ENCODE measurements at places on chromosomes 3 and 15.

DNA sequence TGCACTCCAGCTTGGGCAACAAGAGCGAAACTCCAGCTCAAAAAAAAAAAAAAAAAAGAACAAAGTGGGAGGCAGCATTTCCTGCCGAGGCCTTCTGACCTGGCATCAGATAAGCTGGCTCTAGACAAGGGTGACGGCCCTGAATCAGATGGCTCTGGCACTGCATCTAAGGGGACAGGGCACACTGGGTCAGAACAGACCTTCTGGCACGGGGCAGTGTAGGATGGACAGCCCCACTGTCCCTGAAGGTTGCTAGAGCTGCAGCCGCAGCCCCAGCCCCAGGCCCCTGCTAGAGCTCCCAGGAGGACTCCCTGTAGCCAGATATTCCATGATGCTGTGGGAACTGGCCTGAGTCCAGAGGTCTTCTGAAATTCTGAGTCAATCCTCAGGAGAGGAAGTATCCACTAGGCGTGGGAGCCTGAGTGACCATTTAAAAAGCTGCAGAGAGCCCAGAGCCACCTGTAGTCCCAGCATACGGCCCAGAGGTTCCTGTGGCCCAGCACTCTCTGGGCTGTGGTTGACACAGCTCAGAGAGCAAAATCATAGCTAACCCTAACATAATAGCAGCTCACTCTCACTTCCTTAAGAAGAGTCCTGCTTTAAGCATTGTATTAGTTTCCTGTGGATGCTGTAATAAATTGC lies 69.2 kb upstream of the MFGE8 start:
- DNase-seq: no peak

- no peak for DNase-seq
Measured at GRCh38 chr3:20060974-20061685, 20.9 kb downstream of the KAT2B start.

GRCh38 chr3:192434186-192434585 lies 293.2 kb downstream of the FGF12 start:
- no peak for DNase-seq

- DNase-seq: no peak
Measured at GRCh38 chr15:67770358-67770628, 55.0 kb upstream of the SKOR1 start.

GRCh38 chr15:75867449-75867848 lies 24.2 kb downstream of the UBE2Q2 start:
- DNase-seq: no peak

DNA sequence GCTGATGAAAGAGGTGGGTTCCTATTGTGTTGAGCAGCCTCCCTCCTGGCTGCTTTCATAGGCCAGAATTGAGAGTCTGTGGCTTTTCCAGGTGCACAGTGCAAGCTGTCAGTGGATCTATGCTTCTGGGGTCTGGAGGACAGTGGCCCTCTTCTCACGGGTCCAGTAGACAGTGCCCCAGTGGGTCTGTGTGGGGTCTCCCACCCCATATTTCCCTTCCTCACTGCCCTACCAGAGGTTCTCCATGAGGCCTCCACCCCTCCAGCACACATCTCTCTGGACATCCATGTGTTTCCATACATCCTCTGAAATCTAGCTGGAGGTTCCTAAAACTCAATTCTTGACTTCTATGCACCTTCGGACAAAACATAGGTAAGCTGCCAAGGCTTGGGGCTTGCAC lies 201.2 kb downstream of the FAM43A start:
- no peak for DNase-seq

GRCh38 chr3:195822131-195822696 lies 10.5 kb upstream of the MUC4 start:
- DNase-seq: no peak

- DNase-seq: no peak
Measured at GRCh38 chr3:11603628-11604027, 40.1 kb downstream of the VGLL4 start.

- DNase-seq: no peak
Measured at GRCh38 chr3:12280357-12280806, 8.5 kb upstream of the PPARG start.

DNA sequence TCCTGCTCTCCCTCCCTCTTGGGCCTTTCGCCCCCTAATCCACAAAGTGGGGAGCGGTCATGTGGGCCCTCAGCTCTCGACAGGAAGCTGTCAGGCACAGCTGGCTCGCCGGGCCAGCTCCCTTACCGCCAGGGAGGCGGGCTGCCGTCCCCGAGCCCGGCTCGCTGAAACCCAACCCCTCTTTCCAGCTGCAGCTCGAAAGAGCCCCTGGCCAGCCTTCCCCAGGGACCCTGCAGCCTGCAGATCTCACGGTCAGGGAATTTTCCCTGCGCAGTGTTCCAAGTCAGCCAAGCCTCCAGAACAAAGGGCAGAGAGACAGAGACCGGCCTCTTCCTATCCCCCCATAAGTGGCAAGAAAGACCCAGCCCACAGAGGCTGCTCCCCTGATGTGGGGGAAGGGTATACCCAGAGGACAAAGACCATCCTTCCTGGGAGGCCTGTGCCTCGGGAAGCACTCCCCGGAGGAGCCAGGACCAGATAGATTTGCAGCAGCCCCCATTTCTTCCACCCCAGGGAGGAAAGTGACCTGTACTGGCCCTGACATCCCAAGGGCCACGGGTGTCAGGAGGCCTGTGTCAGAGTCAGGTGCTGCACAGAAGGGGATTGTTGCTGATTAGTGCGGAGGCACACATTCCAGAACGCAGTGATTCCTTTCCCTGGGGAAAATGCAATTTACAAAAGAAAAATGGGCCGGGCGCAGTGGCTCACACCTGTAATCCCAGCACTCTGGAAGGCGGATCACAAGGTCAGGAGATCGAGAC lies 32.6 kb downstream of the MAGEF1 start:
- peak; percentile 50 for DNase-seq

- DNase-seq: peak; percentile 52
Measured at GRCh38 chr3:157865352-157866000, 240.7 kb downstream of the SHOX2 start.

GRCh38 chr3:156605686-156606605 lies 51.0 kb upstream of the SSR3 start:
- no peak for DNase-seq

- DNase-seq: no peak
Measured at GRCh38 chr15:51074926-51075325, 19.8 kb downstream of the TNFAIP8L3 start.

GRCh38 chr3:71785532-71786216 lies 726 bp upstream of the PROK2 start:
- DNase-seq: no peak

- DNase-seq: no peak
Measured at GRCh38 chr3:156689608-156690007, 15.2 kb downstream of the TIPARP start.

GRCh38 chr3:45966950-45967640 lies 23.8 kb downstream of the CXCR6 start:
- no peak for DNase-seq

DNA sequence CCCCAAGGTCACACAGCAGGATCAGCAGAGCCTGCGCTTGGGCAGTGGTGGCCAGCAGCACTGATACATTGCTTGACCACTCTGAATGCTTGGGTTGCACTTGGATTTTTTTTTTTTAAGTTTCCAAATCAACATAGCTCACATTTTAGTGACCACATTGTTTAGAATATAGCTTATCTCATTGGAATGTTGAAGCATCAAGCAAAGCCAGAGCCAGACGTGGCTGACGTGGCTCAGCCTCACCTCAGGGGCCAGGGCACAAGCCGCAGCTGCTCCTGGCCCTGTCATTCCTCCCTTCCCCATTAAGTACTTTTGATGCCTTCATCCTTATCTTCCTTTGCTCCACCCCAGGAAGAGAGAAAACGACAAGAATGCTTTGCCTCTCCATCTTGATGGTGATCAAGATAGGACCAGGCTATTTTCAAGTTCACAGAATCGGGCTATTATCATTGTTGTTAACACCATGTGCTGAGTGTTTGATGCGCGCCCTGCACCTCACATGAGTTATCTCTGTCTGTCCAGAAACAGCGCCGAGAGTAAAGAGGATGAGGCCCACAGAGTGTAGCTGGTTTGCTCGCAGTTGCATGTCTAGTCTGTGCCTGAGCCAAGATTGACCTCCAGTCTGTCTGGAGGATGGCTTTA lies 75.8 kb downstream of the AAGAB start:
- no peak for DNase-seq

DNA sequence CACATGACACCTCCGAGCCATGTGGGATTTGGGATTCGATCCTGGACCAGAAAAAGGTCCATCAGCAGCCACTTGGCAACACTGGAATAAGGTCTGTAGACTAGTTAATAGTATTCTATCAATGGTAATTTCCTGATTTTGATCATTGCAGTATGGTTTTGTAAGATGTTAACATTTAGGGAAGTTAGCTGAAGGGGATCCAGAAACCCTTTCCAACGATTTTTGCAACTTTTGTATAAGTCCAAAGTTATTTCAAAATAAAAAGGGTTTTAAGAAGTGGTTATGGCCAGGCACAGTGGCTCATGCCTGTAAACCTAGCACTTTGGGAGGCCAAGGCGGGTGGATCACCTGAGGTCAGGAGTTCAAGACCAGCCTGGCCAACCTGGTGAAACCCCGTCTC lies 10.2 kb downstream of the BDH1 start:
- no peak for DNase-seq

DNA sequence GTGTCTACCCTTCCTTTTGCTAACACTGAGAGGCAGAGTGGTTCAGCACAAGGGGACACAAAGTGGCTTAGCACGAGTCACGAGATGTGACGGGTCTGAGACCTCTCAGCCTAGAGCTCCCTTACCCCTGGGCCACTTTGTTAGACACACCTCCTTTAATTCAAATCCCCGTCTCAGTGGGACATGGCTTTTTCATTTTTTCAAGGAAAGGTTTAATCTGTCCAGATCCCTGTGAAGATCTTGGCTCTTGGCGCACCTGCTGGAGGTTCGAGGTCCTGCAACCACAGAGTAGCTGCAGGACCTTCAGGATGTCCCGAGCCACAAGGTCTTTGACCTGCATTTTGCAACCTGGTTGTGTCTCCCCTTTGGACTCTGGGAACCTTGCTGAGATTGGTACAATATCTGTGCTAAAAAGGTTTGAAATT lies 52.0 kb downstream of the LPP start:
- DNase-seq: no peak
